DND-41 (cell line): ENCODE measurements at places on chromosomes 7 and 10.
A peak's percentile ranks its signal among the peaks of the same experiment; 100 is the strongest.

GRCh38 chr7:24560772-24561171, 12.5 kb upstream of the PALS2 start:
- no peak for DNase-seq

- no peak for DNase-seq
Observed at GRCh38 chr7:36301914-36302771, 87.5 kb upstream of the ANLN start.

DNA sequence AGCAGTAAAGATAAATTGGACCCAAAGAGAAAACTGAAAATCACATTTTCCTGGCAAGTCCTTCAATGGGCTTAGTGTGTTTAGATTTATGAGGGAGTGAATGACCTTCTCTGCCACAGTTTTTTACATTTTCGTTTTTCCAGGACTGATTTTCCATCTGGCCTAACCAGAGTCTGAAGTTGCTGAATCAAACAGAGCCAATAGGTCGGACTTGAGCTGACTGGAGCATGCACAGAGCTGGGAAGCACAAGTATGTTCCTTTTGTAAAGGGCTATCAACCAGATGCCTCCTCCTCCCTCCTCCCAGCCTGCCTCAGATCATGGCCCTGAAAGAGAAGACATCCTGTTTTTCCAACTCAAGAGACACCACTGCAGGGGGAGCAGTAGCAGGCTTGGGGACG, 126.0 kb upstream of the ANKRD1 start:
- no peak for DNase-seq

DNA sequence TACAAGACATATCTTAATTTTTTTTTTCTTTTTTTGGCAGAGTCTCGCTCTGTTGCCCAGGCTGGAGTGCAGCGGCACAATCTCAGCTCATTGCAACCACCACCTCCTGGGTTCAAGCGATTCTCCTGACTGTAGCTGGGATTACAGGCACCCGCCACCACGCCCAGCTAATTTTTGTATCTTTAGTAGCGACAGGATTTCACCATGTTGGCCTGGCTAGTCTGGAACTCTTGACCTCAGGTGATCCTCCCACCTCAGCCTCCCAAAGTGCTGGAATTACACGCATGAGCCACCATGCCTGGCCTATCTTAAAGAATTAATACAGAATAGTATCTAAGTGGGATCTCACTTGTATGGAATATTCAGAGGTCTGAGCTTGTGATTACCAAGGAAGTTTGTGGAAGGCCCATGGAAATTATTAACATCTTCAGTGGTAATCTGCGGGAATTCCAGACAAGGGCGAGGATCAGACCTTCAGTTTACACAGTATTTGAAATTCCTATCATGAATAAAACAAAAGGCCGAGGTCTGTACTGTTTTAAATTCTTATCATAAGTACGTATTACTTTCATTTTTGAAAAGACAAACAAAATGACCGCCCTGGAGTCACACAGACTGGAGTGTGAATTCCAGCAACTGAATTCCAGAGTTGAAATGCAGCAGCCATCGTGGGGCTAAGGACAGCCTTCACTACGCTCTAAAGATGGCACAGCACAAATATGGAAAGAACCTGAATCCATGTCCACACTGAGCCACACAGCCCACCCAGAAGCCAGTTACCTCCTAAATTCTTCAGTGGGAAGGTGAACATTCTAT, 16.7 kb downstream of the GPRIN2 start:
- no peak for DNase-seq

- DNase-seq: peak; percentile 24
Observed at GRCh38 chr7:95687759-95688343, 84.5 kb upstream of the DYNC1I1 start.

GRCh38 chr10:227014-227413, 91.8 kb downstream of the ZMYND11 start:
- DNase-seq: no peak

DNA sequence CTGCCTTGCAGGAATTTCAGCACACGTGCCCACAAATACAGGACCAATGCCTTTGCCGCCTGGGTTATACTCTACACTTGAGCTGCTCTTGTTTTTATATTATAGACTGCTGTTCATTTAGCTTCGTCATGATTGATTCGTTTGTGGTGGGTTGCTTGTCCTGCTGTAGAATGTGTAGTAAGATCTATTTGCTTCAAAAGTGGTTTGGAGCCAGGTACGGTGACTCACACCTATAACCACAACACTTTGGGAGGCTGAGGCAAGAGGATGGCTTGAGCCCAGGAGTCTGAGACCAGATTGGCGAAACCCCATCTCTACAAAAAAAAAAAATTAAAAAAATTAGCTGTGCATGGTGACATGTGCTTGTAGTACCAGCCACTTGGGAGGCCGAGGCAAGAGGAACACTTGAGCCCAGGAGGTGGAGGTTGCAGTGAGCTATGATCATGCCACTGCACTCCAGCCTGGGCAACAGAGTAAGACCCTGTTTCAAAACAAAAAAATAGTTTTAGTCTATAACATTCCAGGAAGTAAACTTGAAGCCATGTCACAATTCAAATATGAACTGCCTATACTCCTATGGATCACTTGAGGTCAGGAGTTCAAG, 9.0 kb upstream of the RHBDD2 start:
- no peak for DNase-seq

DNA sequence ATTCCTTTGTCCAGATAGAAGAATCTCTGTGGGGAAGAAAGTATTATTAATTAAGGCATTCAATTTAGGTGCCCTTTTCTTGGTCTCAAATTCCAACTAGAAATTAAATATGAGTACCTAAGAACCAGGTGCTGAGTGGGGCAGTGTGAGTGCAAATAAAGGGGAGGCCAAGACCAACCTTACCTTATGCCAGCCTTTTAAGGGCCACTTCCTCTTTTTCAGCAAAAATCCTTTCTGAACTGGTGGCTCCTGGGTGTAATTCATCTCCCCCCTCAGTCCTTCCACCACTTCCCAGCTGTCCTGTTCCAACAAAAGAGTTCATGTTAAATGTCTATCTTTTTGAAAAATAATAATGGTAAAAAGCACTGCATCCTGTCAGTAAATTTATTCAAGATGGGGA, 108.2 kb downstream of the OSBPL3 start:
- no peak for DNase-seq
